Activated T-helper 1 cell treated with Interleukin-2 at 50 U/mL for 16 hours (primary cell): ENCODE measurements at places on chromosomes 7 and 10.

DNA sequence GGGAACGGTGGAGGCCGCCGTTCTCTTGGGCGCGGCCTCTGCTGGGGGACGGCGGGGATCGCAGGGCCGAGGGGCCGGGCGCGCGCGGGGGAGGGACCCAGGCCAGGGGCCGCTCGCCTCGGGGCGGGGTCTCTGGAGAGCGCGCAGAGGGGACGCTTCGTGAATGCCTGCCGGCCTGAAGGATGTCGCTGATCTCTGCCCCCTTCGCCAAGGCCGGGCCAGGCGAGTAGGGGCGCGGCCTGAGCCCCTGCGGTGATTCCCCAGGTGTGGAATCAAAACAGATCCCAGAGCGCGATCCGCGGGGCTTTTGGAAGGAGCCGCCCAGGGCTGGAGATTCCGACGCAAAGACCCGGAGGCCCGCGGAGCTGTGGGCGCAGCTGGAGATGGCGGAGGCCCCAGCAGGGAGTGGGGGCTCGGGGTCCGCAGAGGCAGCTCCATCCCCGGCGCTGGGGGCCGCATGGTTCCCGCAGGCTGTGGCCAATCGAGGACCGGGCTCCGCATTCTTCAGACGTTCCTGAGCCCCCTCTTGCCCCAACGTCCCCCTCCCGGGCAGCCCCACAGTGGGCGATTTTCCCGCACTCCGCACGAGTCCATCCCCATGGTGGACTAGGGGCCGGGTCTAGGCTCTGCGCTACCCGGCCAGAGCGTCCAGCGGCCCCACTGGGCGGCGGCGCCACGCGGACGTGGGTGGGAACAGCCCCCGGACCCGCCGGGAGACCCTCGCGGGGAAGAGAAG is 166.0 kb downstream of the ACTR3B start:
- DNase-seq, result no peak

- no peak for DNase-seq
These were observed 31.4 kb upstream of the DLX6 start for GRCh38 chr7:96973986-96974385.

DNA sequence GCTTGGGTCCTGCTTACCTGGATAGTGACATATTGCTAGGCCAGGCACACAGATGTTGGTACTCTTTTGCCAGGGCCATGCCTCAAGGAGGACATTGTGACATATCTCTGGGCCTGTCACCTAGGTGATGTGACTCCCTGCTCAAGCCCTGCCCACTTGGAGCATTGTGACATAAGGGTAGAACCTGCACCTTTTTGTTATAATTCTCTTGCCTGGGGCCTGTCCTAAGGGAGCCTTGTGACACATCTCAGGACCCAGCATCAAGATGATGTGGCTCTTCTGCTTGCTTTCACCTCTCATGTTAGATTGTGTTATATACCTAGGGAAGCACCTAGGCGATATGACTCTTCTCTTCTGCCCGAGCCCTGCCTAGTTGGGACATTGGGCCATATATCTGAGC is 57.4 kb downstream of the ZNF736 start:
- no peak for DNase-seq

GRCh38 chr10:5906651-5907050 is 16.6 kb downstream of the FBH1 start:
- no peak for DNase-seq

- no peak for DNase-seq
These were observed 504.8 kb downstream of the NXPH1 start for GRCh38 chr7:8938044-8938805.

GRCh38 chr10:133458710-133459453 is 5.1 kb downstream of the SCART1 start:
- no peak for DNase-seq

- peak; percentile 5 for DNase-seq
These were observed 780 bp downstream of the PLEKHA8 start for GRCh38 chr7:30028749-30029635.

GRCh38 chr10:130427216-130427722 is 291.1 kb downstream of the GLRX3 start:
- no peak for DNase-seq

GRCh38 chr7:112001091-112001826 is 204.9 kb downstream of the DOCK4 start:
- no peak for DNase-seq

DNA sequence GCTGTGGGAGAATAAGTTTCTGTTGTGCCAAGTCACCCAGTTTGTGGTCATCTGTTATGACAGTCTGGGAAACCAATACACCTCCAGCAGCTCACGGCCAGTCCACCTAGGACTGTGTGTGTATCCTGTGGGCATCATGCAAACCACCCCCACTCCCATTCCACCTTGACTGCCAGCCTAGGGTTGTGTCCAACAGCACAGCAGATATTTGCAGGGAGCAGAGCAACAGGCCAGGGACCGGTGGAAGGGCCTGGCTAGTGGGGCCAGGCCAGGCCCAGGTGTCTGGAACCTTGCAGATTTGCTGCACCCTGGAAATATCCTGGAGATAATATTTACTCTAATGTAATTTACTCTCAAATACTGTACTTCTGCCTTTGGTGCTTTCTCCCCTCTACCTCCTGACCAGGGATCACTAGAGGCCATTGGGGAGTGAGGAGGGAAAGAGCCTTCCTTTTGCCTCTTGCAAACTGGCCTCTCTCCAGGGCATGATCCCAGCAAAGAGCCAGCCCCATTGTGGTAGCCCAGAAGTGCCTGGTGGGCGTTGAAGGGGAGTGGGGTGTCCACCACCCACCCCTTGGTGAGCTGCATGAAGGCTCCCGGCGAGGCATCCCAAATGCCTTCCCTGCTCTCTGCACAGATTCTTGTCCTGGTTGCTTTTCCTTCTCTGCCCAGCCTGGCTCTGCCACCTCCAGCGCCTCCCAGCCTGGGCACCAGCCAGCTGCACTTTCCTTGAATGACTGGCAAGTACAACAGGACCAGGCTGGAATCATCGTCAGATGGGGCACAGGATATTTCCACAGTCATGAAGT is 15.2 kb upstream of the TPST1 start:
- DNase-seq, result no peak

GRCh38 chr10:75431180-75432111 is at the start of gene LRMDA:
TSS of gene LRMDA (plus strand) at chr10:75431624.
- no peak for DNase-seq

GRCh38 chr7:129435414-129435829 is 1.2 kb downstream of the STRIP2 start:
- DNase-seq, result no peak

GRCh38 chr10:112335868-112336265 is 38.0 kb upstream of the ACSL5 start:
- no peak for DNase-seq

GRCh38 chr7:50973814-50974213 is 191.1 kb upstream of the GRB10 start:
- no peak for DNase-seq

DNA sequence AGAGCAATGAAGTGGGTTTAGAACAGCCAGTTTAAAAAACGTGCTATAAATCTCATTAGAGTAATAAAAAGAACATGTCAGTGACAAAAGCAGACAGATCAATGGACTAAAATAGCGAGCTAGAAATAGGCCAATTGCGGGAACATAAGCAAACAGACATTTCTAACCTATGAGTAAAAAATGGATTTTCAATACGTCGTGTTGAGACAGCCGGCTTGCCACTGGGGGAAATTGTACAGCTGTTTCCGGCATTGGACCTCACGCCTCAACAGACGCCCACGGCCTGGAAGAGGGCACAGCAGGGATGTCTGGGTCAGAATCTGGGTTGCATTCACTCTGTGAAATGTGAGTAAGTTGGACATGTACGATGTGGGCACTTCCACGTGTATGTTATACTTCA is 92.9 kb downstream of the SVOPL start:
- DNase-seq, result no peak

DNA sequence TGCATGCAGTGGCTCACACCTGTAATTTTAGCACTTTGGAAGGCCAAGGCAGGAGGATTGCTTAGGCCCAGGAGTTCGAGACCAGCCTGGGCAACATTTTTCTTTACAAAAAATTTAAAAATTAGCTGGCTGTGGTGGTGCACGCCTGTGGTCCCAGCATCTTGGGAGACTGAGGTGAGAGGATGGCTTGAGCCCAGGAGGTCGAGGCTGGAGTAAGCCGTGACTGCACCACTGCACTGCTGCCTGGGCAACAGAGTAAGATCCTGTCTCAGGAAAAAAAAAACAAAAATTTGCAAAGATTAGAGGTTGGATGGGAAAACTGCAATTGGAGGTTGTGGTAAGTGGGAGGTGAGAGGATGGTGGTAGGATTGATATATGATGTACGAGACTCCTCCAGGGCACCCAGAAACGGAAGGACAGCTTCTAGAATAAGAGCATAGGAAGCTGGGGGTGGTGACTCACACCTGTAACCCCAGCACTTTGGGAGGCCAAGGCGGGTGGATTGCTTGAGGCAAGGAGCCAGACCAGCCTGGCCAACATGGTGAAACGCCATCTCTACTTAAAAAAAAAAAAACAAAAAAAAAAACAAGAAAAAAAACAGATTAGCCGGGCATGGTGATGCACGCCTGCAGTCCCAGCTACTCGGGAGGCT is 19.1 kb upstream of the PARP12 start:
- DNase-seq, result no peak

DNA sequence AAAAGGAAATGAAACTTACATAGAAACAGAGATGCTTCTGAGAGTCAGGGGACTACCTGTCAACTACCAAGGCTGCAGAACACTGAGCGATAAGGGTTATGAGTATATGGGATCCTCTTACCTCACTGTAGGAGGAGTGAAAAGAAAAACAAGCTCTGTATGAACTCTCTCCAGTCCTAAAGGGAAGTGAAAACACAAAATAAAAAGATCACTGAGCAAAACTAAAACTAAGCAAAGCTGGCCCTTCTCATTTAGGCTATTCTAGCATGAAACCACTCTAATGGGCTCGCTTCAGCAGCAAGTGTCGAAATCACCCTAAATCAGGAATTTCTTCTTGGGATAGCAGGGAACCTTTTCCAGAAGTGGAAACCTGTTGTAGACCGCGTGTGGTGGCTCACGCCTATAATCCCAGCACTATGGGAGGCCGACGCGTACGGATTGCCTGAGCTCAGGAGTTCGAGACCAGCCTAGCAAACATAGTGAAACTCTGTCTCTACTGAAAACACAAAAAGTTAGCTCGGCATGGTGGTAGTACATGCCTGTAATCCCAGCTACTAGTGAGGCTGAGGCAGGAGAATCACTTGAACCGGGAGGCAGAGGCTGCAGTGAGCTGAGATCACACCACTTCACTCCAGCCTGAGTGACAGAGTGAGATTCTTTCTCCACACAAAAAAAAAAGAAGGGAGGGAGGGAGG is 27.0 kb downstream of the DCLRE1C start:
- DNase-seq, result no peak

- no peak for DNase-seq
These were observed 46.1 kb downstream of the EBF3 start for GRCh38 chr10:129917936-129918335.

DNA sequence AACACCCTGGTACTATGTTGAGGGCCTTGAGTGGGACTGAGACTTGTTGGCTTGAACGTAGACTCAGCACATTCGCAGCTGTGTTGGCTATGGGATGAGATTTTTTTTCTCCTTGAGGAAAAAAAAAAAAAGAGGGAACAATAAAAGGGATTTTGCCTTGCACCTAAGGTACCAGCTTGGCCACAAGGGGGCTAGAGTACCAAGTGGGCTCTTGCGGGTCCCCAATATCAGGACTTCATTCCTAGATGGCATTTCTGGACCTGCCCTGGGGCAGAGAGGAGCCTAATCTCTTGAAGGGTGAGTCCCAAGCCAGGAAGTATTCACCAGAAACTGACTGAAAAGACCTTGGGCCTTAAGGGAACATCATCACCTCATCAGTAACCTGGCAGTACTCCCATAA is 1083.6 kb upstream of the PHF14 start:
- no peak for DNase-seq

DNA sequence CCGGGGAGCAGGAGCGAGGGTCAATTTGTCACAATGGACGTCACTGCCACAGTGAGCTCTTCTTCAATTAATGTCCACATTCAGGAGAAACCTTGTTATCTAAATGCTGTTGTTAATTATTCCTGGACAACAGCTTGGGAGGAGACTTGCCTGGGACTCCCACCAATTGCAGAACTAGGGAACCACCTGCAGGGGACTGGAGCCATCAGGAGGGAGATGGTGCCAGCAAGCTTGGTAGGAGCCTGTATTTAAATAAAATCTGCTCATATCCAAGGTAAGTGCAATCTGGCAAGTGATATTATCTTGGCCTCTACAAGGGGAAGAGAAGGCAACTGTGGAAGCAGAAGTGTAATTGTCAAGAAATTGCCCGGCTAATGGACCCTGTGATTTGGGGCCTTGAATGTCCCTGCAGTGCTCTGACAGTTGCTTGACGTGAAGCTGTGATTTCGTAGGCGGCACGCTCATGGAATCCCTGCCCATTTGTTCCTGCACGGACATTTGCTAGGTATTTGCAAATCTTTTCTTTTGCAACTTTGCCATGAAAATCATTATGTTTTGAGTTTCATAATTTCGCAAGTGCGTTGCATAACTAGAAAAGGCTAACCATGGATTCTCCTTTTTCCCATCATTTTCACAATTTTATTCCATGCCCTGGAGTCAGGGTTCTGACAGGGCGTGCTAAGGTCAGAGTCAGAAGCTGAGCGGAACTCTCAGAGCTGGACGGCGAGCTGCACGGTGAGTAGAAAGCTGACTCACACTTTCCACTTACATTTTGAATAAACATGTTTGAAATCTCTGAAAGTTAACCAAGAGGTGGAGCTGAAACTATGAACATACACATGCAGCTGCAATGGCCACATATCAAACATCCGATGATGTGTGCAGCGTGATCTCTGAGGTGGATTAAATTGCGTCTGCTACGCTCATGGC is 84.9 kb upstream of the TCERG1L start:
- no peak for DNase-seq

- DNase-seq, result no peak
These were observed 593 bp upstream of the CUX1 start for GRCh38 chr7:101816595-101817470.
